ENCODE measurements at places on chromosomes 11 and 22. TPM values are rescaled to one million over a fixed set of nuclear protein-coding genes. Genes with fewer than 3 reads are reported as not detected.

GRCh38 chr11:23423656-23424055, 563.4 kb upstream of the CCDC179 start:
- H3K27me3 ChIP-seq: no peaks in the 10 kb centered on the region
- no peak overlapping the region for H3K4me3 ChIP-seq
- no peak for DNase-seq
- no peaks in the 10 kb centered on the region for H3K4me1 ChIP-seq

DNA sequence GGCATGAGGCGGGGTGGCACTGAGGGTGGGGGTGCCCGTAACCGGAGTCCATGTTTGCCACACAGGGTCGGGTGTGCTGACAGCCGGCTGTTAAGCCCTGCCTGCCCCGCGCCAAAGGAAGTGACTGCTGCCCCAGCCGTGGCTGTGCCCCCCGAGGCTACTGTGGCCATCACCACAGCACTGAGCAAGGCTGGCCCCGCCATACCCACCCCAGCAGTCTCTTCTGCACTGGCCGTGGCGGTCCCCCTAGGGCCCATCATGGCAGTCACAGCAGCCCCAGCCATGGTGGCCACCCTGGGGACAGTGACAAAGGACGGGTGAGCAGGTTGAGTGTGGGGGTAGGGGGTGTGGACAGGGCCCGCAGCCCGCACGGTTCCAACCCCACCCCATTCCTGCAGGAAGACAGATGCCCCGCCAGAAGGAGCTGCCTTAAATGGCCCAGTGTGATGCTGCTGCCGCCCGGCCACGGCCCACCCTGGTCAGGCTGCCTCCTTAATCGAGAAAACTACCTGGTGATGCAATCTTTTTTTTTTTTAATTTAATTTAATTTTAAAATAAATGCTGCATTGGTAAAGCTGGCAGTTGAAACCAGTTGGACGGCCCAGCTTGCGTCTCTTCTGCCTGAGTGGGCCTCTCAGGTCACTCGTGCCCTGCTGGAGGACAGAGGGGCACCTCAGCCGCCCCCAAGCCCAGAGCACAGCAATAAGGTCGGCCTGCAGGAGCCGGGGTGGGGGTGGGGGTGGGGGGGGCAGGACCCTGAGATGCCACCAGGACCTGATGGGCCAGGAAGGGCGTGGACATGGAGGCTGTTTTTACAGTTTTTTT, 30.8 kb downstream of the SBF1 start:
- H3K36me3 ChIP-seq: no peaks in the 10 kb centered on the region
- no peak overlapping the region for H3K4me3 ChIP-seq
- no peaks in the 10 kb centered on the region for H3K27me3 ChIP-seq
- DNase-seq: no peak
- H3K4me1 ChIP-seq: peaks cover 22% of the 10 kb centered on the region
- peak overlapping the region; percentile 63 for H3K27ac ChIP-seq

GRCh38 chr11:34614344-34615104, 6.4 kb upstream of the EHF start:
- no peak overlapping the region for H3K27ac ChIP-seq
- no peaks in the 10 kb centered on the region for H3K36me3 ChIP-seq
- DNase-seq: no peak

- peaks cover 11% of the 10 kb centered on the region for H3K27me3 ChIP-seq
- H3K4me3 ChIP-seq: no peak overlapping the region
- no peaks in the 10 kb centered on the region for H3K4me1 ChIP-seq
- H3K27ac ChIP-seq: no peak overlapping the region
Observed at GRCh38 chr11:32081901-32082300, 9.0 kb upstream of the RCN1 start.

- no peak overlapping the region for H3K4me3 ChIP-seq
- peaks cover 3% of the 10 kb centered on the region for H3K4me1 ChIP-seq
- H3K27me3 ChIP-seq: no peaks in the 10 kb centered on the region
- DNase-seq: no peak
Observed at GRCh38 chr11:124882339-124883071, 15.2 kb downstream of the ROBO4 start.

Gene SMIM35
- not detected for total RNA-seq

- H3K27me3 ChIP-seq: no peaks in the 10 kb centered on the region
- H3K4me1 ChIP-seq: no peaks in the 10 kb centered on the region
- no peaks in the 10 kb centered on the region for H3K36me3 ChIP-seq
- no peak for DNase-seq
Observed at GRCh38 chr11:40445391-40445790, 1014.1 kb downstream of the LRRC4C start.

- no peak for DNase-seq
- no peak overlapping the region for H3K4me3 ChIP-seq
- no peak overlapping the region for H3K27ac ChIP-seq
- H3K36me3 ChIP-seq: no peaks in the 10 kb centered on the region
Observed at GRCh38 chr11:63554877-63555223, 8.3 kb downstream of the PLAAT2 start.

Gene CCDC89
- 1.7 TPM for total RNA-seq

DNA sequence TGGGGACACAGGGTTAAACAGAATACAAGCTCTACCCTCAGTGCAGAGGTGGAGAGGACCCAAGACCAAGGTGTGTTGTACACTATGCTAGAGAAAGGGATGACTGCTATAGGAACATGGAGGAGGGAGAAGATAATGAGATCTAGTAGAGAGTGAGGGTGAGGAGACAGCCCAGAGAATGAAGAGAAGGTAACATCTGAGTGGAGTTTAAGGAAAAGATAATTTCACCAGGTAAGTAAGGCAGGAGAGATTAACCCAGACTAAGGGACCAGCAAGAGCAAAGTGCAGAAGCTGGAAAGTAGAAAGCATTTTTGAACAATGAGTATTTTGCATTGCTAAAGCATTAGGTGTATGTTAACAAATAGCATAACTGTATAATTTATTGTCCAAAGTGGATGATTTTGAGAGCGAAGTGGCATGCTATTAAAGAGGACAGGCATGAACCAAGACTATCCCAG, 128.8 kb downstream of the RASSF10 start:
- no peak for DNase-seq
- no peak overlapping the region for H3K27ac ChIP-seq
- no peaks in the 10 kb centered on the region for H3K4me1 ChIP-seq
- no peaks in the 10 kb centered on the region for H3K36me3 ChIP-seq
- peaks cover 6% of the 10 kb centered on the region for H3K27me3 ChIP-seq
- no peak overlapping the region for H3K4me3 ChIP-seq

DNA sequence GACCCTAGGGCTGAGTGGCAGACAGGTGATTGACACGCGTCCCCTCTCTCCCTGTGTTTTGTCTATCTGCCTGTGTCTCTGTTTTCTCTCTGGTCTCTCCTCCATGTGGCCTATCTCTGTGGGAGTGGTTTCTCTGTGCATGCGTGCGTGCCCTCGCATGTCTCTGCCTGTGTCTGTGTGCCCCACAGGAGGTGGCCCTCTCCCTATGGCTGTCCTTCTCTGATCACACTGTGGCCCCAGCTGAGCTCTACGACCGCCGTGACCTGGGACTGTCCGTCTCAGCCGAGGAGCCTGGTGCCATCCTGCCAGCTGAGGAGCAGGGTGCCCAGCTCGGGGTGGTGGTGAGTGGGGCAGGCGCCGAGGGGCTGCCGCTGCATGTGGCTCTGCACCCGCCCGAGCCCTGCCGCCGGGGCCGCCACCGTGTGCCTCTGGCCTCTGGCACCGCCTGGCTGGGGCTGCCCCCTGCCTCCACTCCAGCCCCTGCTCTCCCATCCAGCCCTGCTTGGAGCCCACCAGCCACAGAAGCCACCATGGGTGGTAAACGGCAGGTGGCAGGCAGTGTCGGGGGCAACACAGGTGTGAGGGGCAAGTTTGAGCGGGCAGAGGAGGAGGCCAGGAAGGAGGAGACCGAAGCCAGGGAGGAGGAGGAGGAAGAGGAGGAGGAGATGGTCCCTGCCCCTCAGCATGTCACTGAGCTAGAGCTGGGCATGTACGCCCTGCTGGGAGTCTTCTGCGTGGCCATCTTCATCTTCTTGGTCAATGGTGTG, 11.6 kb downstream of the TMEM132A start:
- H3K4me1 ChIP-seq: no peaks in the 10 kb centered on the region
- no peaks in the 10 kb centered on the region for H3K27me3 ChIP-seq
- H3K27ac ChIP-seq: no peak overlapping the region
- H3K36me3 ChIP-seq: no peaks in the 10 kb centered on the region
- no peak for DNase-seq

DNA sequence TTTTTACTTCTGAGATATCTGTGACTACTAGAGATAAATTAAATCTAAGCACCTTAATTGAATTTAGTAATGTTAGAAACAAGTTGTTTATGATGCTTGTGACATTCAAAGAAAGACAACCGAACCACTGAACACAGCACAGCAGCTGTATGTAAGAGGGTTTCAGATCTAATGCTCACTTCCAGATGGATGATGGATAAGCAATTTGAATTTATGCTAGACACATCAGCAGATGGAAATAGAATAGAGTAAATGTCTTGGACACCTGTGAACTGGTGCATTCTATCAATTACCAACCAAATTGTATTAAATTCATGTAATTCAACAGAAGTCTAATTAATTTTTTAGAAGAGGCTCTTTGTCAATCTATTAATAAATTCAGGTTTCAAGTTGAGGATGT, 306.3 kb downstream of the CNTN5 start:
- H3K4me3 ChIP-seq: no peak overlapping the region
- H3K36me3 ChIP-seq: no peaks in the 10 kb centered on the region
- no peak for DNase-seq
- no peak overlapping the region for H3K27ac ChIP-seq

GRCh38 chr22:22877523-22878210, 9.9 kb upstream of the IGLL5 start:
- DNase-seq: no peak
- H3K4me1 ChIP-seq: no peaks in the 10 kb centered on the region
- no peaks in the 10 kb centered on the region for H3K27me3 ChIP-seq
- no peaks in the 10 kb centered on the region for H3K36me3 ChIP-seq

DNA sequence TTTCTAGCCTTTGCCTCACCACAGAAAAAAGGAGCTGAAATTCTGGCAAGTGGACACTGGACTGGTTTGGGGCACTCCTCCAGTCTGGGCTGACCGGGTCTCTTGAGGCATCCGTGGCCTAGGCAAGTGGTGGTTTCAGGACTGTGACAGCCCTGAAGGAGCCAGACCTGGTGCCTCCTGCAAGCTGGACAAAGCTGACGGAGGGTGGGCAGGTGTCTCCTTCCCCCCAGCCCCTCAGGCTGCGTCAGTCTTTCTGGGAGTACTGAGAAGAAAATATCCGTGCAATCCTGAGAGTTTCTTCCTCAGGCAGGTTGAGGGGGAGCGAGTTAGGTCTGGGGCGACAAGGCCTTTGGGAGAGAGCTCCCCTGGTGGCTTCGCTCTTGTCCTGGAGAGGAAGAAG, 4.3 kb upstream of the UCP3 start:
- H3K4me3 ChIP-seq: no peak overlapping the region
- H3K4me1 ChIP-seq: no peaks in the 10 kb centered on the region
- no peaks in the 10 kb centered on the region for H3K36me3 ChIP-seq
- no peaks in the 10 kb centered on the region for H3K27me3 ChIP-seq

Gene CRYAB
- 0.59 TPM for total RNA-seq

- no peak for DNase-seq
- H3K36me3 ChIP-seq: no peaks in the 10 kb centered on the region
- no peak overlapping the region for H3K4me3 ChIP-seq
- H3K27me3 ChIP-seq: no peaks in the 10 kb centered on the region
Observed at GRCh38 chr11:95522874-95523273, 266.7 kb downstream of the FAM76B start.

Gene LAYN
- 3.6 TPM for total RNA-seq

DNA sequence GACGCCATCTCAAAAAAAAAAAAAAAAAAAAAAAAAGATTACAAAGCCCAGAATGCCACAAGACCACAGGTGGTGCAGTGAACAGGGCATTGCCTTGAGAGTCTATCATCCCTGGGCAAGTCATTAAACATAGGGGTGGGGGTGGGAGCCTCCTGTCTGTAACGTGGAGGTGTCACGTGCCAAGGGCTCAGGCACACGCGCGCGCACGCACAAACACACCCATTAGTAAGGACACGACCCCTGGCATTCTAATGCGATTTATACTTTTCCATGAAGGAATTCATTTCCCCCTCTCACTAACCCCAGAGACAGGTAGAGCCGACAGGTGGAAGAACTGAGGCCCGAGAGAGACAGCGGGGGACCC, 5.8 kb upstream of the GCAT start:
- peaks cover 11% of the 10 kb centered on the region for H3K4me1 ChIP-seq
- H3K4me3 ChIP-seq: peak overlapping the region; percentile 55
- H3K27me3 ChIP-seq: no peaks in the 10 kb centered on the region
- DNase-seq: no peak
- peak overlapping the region; percentile 7 for H3K27ac ChIP-seq
- H3K36me3 ChIP-seq: no peaks in the 10 kb centered on the region

- H3K27me3 ChIP-seq: peaks cover 13% of the 10 kb centered on the region
- no peak overlapping the region for H3K4me3 ChIP-seq
Observed at GRCh38 chr11:122494221-122494620, 161.3 kb upstream of the UBASH3B start.

Gene CHRNA10
- total RNA-seq: 6.8 TPM

GRCh38 chr11:2387266-2387987, 10.3 kb downstream of the CD81 start:
- no peak overlapping the region for H3K27ac ChIP-seq
- no peak overlapping the region for H3K4me3 ChIP-seq
- no peaks in the 10 kb centered on the region for H3K27me3 ChIP-seq
- no peaks in the 10 kb centered on the region for H3K36me3 ChIP-seq
- no peak for DNase-seq

DNA sequence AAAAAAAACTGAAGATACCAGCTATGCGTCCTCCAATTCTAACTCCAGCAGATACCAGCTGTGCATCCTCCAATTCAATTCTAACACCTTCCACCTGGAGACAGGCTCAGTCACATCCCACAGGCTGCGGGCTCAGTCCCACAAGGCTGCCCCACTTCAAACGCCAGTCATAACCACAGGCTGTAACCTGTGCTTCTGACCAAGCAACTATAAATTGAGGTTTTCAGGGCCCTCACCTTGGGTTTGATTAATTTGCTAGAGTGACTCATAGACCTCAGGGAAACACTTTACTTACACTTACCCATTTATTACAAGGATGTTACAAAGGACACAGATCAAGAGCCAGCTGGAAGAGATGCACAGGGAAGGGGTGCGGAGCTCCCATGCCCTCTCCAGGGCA, 32.4 kb upstream of the MSANTD2 start:
- no peak overlapping the region for H3K27ac ChIP-seq
- H3K36me3 ChIP-seq: no peaks in the 10 kb centered on the region
- H3K4me1 ChIP-seq: no peaks in the 10 kb centered on the region
- H3K27me3 ChIP-seq: peaks cover 13% of the 10 kb centered on the region
- no peak overlapping the region for H3K4me3 ChIP-seq

Gene SCUBE2
- 2.8 TPM for total RNA-seq

All from Panc1 (cell line).